Uterus (tissue), 4 donors: ENCODE measurements at places on chromosomes 16 and 17. TPM values are rescaled to one million over a fixed set of nuclear protein-coding genes. Genes with fewer than 3 reads are reported as not detected.

The TMC8 gene
- 20.1 TPM for total RNA-seq

The TEX19 gene
- total RNA-seq, result not detected

The DPEP3 gene
- total RNA-seq, result 0.14 TPM

The KRT24 gene
- total RNA-seq, result not detected

The TLCD1 gene
- total RNA-seq, result 1.4 TPM

The CNTNAP4 gene
- total RNA-seq, result not detected

The MYO1C gene
- total RNA-seq, result 89.1 TPM

The GFAP gene
- not detected for total RNA-seq

The HSPB9 gene
- not detected for total RNA-seq

The SEPTIN1 gene
- total RNA-seq, result 1.0 TPM
